ENCODE measurements at places on chromosomes 7 and 10. TPM values are rescaled to one million over a fixed set of nuclear protein-coding genes. Genes with fewer than 3 reads are reported as not detected.

CDHR3 gene
- polyA plus RNA-seq, result 15.8 TPM

COL28A1 gene
- 11.9 TPM for polyA plus RNA-seq

ABCA13 gene
- 0.95 TPM for polyA plus RNA-seq

FRA10AC1 gene
- 58.4 TPM for polyA plus RNA-seq

CROT gene
- 45.6 TPM for polyA plus RNA-seq

PRXL2A gene
- 118 TPM for polyA plus RNA-seq

- no peak for DNase-seq
Measured at GRCh38 chr7:74289659-74290552, 699 bp downstream of the CLIP2 start.

- DNase-seq, result no peak
Measured at GRCh38 chr7:143429770-143430698, 13.2 kb upstream of the TAS2R60 start.

- no peak for DNase-seq
Measured at GRCh38 chr10:103896225-103896624, 21.8 kb downstream of the STN1 start.

- no peak for DNase-seq
Measured at GRCh38 chr10:79406683-79407422, 38.6 kb downstream of the ZCCHC24 start.

DNA sequence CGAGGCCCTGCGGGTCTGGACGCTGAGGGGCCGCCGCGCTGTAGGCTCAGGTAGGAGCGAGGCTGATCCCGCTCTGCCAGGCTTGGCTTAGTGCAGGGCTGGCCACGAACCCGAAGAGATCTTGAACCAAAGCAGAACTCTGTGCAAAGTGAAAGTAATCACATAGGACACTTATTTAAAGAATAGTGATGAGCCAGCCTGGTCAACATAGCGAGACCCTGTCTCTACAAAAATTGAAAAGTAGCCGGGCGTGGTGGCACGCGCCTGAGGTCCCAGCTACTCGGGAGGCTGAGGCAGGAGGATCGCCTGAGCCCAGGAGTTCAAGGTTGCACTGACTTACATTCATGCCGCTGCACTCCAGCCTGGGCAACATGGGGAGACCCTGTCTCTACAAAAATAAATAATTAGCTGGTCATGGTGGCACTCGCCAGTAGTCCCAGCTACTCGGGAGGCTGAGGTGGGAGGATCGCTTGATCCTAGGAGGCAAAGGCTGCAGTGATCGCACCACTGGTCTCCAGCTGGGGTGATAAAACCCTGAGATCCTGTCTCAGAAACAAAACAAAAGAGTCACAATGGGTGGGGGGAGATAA lies 541 bp downstream of the ZSCAN25 start:
- DNase-seq, result no peak

GRCh38 chr7:44279286-44279685 lies 46.1 kb downstream of the CAMK2B start:
- no peak for DNase-seq

GRCh38 chr7:1910827-1911226 lies 240.8 kb downstream of the ELFN1 start:
- no peak for DNase-seq

GRCh38 chr10:64261092-64261491 lies 739.9 kb downstream of the REEP3 start:
- DNase-seq, result no peak

DNA sequence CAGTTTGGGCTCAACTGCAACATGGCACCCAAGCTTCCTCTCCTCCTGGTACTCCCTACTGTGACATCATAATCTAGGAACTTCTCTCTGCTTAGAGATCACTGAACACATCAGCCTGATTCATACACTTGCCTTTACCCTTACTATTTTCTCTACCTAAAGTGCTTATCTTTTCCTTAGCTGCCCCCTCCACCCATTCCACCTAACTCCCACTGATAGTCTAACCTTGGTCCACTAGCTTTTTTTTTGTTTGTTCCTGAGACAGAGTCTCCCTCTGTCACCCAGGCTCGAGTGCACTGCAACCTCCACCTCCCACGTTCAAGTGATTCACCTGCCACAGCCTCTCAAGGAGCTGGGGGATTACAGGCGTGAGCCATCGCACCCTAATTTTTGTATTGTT lies 15.9 kb downstream of the CUL2 start:
- DNase-seq, result no peak

- DNase-seq, result no peak
Measured at GRCh38 chr7:141585592-141586510, 34.6 kb downstream of the AGK start.

DNA sequence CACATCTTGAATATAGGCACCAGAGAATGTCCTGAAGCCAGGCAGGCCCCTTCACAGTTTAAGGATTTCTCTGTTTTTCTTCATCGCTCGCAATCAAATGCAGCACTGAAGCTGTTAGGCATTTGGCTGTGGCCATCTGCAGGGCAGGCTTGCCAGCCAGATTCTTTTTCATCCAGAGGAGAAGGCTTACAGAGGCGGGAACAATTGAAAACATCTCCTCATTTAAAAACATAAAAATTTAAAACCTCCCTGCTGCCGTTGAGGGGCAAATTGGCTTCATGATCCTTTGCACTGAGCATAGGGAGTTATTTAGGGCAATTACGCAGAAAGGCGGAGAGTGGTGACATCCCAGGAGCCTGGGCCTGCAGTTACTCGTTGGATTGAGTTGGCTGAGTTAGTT lies 500.0 kb downstream of the TYW1 start:
- no peak for DNase-seq

GRCh38 chr7:105643384-105643783 lies 62.1 kb upstream of the EFCAB10 start:
- no peak for DNase-seq

Measured in left kidney (tissue), 8 donors.